ENCODE measurements at places on chromosomes 1 and 21.

DNA sequence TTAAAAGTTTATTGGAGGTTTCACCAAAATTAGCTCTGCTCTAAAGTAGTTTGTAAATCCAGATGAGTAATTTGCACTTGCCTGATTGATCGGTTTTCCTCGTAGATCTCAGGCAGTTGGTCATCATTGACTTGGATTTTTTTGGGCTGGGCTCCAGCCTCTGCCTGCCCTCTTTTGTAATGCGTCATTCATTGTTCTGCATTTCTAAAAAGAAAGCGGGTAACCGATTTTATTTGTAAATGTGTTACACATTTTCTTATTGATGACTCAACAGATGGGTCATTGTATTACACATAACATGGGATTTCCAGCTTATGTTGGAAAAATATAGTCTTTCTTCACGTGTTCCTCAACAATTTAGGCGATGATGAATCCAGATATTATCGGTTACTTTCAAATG, 5.5 kb downstream of the ETS2 start:
- DNase-seq = no peak

GRCh38 chr1:11944358-11944931, 9.9 kb downstream of the PLOD1 start:
- no peak for DNase-seq

GRCh38 chr1:44621841-44622286, 52.4 kb downstream of the TMEM53 start:
- DNase-seq = no peak

DNA sequence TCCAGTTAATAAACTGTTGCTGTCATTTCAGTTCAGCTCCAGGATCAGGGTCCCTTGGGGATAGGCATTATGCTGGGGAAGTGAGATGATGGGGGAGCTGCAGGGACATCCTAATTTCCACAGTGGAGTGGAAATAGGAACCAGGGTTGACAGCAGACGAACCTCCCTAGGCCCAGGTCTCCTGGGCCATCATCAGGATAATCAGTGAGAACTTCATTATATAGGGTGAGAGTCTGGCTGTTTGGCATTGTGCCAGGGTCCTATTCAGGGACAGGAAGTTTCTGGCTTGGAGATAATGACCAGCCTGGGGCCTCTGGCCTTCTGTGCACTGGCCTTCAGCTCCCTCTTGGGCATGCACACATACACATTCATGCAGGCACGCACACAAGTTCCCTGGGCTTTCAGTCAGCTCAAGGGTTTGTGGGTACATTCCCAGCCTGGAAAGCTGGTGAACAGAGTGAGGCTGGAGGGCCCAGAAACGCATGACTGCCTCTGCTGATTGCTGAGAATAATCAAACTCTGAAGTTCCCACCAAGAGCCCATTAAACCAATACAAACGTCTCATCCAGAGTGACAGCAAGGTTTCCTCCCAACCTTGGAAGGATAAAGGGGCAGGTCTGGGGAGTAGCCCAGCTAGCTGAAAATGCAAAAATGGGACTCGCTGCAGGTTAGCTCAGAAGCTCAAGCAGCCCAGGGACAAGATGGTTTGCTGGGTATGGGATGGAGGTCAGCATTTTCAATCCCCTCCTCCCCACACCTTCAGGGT, 13.9 kb upstream of the LRIG2 start:
- no peak for DNase-seq

- no peak for DNase-seq
Measured at GRCh38 chr1:208158640-208159554, 85.3 kb downstream of the PLXNA2 start.

- no peak for DNase-seq
Measured at GRCh38 chr21:18023157-18023556, 204.0 kb upstream of the C21orf91 start.

GRCh38 chr1:26546375-26546774, 16.8 kb downstream of the RPS6KA1 start:
- DNase-seq = no peak

- no peak for DNase-seq
Measured at GRCh38 chr1:72845981-72846380, 563.6 kb upstream of the NEGR1 start.

GRCh38 chr1:234214911-234215892, 158.1 kb upstream of the COA6 start:
- no peak for DNase-seq

GRCh38 chr1:81225789-81226602, 574.7 kb upstream of the ADGRL2 start:
- DNase-seq = no peak

- DNase-seq = no peak
Measured at GRCh38 chr1:159799446-159799985, 2.6 kb upstream of the FCRL6 start.

DNA sequence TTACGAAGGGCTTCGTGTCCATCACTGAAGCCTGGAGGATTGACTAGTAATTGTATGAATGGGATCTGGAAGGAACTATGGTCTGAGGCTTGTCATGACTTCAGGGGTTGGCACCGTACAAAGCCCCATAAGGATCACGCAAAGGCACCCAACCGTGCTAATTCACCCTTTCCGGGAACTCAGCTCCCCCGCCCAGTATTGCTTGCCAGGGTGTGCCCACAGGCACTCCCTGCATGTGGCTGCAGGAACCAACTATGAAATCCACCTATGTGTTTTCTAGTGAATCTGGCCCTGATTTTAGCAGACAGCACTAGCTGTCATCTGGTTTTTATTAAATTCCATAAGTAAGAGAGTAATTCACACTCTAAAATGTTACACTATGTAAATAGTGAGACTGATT, 139.2 kb downstream of the TM2D1 start:
- DNase-seq = no peak

Data from stimulated activated CD4-positive, alpha-beta T cell treated with anti-CD3 and anti-CD28 coated beads, Interleukin-15, amount 100 ng/mL, for 1 hour (primary cell).